ENCODE measurements at places on chromosomes 13 and 19.

- DNase-seq: no peak
These were observed 684.5 kb upstream of the ARGLU1 start for GRCh38 chr13:107252428-107252827.

DNA sequence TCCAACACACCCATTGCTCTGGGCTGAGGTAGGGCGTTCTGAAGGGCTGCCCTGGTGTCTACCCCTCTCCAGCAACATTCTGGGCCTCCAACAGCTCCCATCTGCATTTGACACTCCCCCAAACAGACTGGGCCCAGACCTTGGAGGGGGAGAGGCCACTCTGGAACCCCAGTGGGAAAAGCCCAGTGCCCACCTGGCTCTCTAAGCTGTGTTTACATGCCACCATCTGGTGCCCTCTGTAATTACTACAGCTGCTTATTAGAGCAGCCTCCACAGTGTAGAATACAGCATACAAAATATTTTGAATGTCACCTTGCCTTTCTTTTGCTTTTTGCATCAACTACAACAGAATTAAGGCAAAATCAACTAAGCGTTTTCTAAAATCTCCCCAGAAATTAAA, 35.8 kb upstream of the TM9SF2 start:
- no peak for DNase-seq

- DNase-seq: peak; percentile 49
These were observed 682 bp upstream of the TEAD2 start for GRCh38 chr19:49362929-49363267.

DNA sequence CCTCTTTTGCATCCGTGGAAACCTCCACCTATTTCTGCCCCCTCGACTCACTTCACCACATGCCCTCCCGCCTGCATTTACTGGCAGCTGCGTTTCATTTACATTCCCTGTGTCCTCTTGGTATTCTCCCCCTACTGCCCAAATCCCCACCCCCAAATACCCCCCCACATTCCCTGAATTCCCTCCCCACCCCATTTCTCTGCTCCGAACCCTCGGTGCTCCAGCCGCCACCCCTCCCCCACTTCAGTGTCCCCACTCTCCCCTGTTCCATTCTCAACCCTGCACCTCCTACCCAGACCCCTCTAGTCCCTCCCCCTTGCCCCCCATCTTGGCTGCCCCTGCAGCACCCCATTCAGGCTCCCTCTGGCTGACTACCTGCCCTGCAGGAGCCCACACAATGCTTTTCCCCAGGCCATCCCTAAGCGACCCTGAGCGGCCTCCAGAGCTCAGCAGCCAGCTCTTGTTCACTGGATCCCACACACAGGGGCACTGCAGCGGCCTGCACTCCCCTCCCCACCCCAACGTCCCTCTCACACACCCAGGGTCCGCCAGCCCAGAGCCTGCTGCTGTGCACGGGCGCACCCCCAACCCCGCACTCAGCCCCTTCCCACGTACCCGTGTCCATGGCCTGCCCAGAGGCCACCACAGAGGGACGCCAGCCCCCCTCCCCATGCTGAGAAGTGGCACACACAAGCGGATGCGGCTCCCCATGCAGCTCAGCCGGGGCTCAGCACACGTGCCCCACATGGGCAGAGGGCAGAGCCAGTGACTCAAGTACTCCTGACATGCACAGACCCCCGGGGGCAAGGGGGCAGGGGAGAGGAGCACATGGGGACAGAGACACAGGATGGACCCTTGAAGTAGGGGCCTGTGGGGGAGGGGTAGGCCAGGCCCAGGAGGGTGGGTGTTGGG, 26.3 kb downstream of the SHANK1 start:
- DNase-seq: no peak

DNA sequence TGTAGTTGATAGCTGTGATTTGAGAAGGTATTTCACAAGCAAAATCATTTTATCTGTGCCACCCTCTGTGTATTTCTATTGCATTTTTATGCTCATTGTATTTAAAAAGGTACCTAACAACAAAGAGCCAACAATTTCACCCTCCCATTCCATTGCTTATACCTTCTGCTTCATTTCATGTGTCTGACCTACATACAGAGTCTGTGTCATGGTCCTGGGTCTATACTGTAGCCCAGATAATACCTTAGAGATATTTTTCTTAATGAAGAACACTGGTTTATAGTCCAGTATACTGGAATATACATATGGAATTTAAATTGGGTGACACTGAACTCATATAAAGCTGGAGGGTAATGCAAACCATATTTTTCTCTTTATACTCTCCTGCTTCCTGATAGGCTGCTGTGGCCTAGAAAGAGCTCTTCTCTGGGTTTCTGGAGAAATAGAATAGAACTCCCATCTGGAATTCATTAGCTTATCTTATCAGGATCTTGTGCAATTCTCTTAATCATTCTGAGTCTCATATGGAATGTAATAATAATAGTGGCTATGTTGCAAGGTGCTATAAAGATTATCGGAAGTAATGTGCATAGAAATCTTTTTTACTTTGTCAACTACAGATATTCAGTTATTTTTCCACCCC, 31.8 kb upstream of the SPART start:
- no peak for DNase-seq

DNA sequence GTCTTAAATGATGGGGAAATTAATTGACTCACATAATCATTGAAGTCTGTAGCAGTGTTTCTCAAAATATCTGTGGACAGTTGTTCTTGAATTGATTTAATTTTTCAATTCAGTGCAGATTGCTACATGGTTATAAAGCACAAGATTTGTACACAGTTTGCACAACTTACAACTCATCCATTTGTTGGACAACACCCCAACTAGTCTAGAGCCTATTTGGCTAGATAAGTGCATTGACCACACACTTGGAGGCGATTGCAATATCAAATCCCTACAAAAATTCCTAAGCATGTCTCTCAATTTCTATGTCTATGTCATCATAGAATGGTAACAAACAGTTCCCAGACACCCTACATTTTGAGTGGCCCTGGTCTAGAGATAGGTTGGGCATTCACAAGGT, 48.0 kb upstream of the IPO5 start:
- DNase-seq: no peak

- DNase-seq: no peak
These were observed 140.3 kb downstream of the DCT start for GRCh38 chr13:94339116-94339687.

DNA sequence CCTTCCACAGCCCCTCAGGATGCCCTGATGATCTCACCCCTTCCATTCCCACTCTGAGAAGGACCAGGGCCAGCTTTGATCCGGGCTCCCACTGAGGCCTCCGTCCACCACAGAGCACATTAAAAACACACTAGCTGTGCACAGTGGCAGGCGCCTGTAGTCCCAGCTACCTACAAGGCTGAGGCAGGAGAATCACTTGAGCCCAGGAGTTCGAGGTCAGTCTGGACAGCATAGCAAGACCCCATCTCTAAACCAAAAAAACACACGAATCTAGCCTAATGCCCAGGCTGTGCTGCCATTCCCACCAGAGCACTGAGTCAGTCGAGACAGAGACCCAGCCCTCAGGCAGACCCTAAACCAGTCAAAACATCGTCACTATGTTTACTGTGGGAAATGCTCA, 14.1 kb downstream of the RFX1 start:
- DNase-seq: no peak

GRCh38 chr19:13085666-13086065, 17.0 kb downstream of the LYL1 start:
- DNase-seq: no peak

GRCh38 chr19:28309070-28309469, 903.9 kb downstream of the UQCRFS1 start:
- DNase-seq: no peak

DNA sequence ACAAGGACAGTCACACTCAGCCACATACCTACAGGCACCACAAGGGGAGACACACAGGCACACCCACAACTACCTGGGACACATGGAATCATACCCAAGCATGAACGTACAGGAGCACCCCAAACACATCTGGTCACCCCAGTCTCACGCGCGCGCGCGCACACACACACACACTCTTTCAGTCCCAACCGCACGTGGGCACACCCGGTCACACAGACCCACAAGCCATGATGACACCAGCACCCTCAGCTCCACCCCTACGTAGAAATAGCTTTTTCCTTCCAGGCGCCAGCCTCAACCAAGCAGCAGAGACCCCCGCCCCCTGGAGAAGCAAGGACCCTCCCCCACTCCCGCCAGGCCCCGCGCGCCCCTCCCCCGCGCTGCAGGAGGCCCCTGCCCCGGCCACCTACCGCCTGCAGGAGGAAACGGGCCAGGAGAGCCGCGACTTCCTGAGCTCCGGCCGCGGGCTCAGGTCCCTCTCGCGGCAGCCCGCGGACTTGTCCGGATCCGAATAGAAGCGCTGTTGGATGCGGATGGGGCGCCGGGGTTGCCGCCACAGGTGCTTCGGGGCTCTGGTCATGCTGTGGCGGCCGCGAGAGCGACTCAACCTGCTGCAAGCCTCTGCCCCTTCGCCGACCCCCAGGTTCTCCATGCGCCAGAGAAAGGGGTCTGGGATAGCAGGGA, 6.4 kb upstream of the PDE4C start:
- peak; percentile 87 for DNase-seq

GRCh38 chr19:51904331-51905165, at the start of gene ZNF649:
Gene ZNF649 (minus strand): TSS chr19:51905017. CDS start chr19:51900107, 4,910 bp downstream.
- DNase-seq: peak; percentile 95

GRCh38 chr19:44746946-44747738, 1.4 kb upstream of the BCL3 start:
- peak; percentile 92 for DNase-seq

- no peak for DNase-seq
These were observed 760.7 kb upstream of the SLITRK6 start for GRCh38 chr13:86559901-86560300.

- DNase-seq: peak; percentile 37
These were observed 384 bp downstream of the TRAPPC2B start for GRCh38 chr19:57363688-57364181.
